OCI-LY7 (cell line): ENCODE measurements at places on chromosomes 5 and 9.

- DNase-seq: no peak
These were observed 512 bp downstream of the GRIN3A start for GRCh38 chr9:101737705-101738565.

GRCh38 chr5:97531549-97531948, 348.5 kb upstream of the RIOK2 start:
- no peak for DNase-seq

DNA sequence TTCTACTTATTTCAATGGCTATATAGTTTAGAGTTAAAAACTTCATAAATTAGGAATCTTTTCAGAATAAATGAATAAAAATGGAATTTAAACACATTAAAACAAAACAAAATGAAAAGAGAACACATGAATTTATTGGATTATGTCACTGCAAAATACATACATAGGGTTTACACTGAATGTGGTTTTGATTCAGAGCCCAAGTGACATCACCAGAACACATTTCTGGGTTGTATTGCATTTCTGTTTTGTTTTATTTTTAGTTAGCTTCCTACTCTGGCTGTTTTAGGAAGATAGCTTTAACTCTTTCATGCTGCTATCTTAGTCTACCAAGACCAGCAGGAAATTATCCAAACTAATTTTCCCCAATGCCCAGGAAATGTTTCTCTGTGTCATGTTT, 1935.0 kb downstream of the EFNA5 start:
- DNase-seq: no peak

GRCh38 chr5:167969998-167970397, 321.4 kb upstream of the WWC1 start:
- DNase-seq: no peak

- DNase-seq: no peak
These were observed 28.2 kb downstream of the MRPL36 start for GRCh38 chr5:1771149-1772065.

DNA sequence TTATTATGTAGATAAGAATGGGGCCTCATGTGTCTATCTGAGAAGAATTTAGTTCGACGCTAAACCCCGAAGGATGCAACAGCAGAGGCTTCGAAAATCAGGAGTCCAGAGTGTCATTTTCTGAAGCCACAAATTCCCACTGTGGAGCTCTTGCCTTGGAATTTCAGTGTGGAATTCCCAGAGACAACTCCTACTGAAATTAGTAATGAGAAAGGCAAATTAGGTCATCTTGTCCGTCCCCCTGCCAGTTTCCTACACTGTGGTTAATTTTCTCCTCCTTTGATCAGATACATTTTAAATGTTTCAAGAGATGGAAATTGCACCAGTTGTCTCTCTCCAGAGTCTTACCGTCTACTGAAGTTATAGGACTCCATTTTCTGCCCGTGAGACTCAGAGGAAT, 633.6 kb downstream of the BNC2 start:
- DNase-seq: no peak

DNA sequence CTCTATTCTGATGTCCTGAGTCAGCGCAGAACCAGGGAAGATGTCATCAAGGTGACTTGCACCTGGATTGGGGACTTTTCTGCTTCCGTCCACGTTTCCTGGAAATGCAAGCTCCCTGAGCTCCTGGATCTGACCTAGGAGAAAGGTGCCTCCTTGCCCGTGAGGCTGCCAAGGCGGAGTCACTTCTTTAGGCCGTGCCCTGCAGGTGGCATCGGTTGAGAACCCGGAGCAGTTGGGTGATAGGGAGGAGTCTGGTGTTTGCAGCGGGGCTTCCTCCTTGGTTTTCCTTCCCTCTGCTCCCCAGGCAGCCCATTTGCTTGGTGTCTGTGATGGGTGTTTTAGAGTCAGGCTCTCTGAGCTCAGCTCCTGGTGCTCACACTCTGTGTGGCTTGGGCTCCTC, 15.2 kb downstream of the NANS start:
- no peak for DNase-seq

DNA sequence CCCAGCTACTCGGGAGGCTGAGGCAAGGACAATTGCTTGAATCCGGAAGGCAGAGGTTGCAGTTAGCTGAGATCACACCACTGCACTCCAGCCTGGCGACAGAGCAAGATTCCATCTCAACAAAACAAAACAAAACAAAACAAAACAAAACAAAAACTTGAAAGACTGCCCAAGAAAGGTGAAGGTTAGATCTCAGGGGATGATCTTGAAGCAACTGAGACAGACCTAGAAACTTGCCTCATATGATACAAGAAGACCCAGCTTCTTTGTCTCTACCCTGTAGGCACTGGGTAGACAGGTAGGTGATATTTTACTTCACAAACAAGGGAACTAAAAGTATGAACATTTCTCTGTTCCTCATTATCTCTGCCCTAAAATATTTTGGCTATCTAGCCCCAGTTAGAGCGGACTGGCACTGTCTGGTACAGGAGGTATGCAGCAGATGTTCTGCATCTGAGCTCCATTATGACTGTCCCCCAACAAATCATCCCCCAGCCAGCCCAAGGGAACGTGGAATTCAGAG, 26.3 kb upstream of the SHOC1 start:
- DNase-seq: no peak

DNA sequence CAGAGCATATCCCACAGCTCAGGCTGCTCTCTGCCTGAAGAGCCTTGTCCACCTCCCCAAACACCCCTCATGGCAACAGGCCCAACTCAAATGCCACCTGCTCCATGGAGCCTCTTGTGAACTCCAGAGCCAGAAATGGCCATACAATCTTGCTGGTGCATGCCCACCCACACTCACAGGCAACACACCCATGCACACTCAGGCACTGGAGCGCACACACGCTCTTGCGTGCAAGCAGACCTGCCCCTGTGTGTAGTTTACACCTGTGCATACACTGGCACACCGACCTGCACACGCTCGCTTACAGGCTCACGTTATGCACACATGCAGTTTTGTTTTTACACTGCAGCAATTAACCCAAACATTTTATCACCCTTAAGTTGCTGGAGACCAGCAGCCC, 40.0 kb downstream of the HRH2 start:
- DNase-seq: no peak

- DNase-seq: no peak
These were observed 837.1 kb upstream of the C9orf72 start for GRCh38 chr9:28410411-28410810.

DNA sequence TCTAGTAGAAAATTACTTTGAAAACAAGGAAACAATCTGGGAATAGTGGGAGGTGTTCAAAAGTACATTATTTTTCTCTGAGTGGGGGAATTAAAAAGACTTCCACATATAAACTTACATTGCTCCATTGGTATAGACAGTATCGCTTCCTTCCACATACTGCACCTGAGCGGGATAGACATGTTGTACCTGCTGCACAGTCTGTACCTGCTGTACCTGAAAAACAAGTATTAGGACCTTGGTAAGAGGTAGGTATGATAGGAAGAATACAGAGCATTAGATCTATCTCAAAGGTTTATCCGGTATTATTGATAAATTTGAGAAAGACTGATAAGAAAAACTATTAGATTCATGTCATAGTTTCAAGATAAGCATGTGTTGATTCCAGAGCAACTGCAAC, 179.3 kb downstream of the RFX3 start:
- no peak for DNase-seq

- DNase-seq: peak; percentile 85
These were observed 422.9 kb downstream of the EBF1 start for GRCh38 chr5:158676642-158677469.

GRCh38 chr5:53114988-53115387, 5.4 kb upstream of the MOCS2 start:
- DNase-seq: no peak

GRCh38 chr5:79333852-79334557, 98.1 kb downstream of the JMY start:
- peak; percentile 5 for DNase-seq

DNA sequence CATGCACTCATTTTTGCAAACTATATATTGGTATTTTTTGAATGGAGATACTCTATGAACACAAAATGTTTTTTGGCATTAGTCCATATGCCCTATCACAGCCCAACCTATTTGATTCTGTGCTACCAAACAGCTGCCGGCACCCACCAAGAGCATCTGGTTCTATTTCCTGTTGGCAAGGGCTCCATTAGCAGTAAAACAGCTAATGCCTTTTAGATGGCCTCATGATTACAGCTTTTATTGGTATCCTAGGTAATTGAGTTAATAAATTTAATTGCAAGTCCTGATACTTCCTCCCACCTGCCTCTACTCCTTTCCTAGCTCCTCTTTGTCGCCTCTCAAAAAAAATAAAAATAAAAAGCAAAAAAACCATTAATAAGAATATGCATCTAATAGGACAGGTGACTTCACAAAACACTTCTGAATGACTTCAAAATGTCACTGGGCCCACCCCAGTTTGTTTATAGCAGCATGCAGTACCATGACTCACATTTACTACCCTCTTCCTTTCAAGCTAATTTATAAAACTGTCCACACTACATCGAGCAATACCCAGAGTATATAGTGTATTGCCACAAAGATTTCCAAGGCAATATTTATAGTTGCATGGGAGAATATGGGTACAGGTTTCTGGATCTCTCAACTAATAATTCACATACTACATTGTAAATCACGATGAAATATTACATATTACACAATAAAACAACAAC, 620.4 kb downstream of the SLCO4C1 start:
- DNase-seq: no peak

GRCh38 chr9:29866556-29866955, 2293.3 kb upstream of the C9orf72 start:
- DNase-seq: peak; percentile 2

DNA sequence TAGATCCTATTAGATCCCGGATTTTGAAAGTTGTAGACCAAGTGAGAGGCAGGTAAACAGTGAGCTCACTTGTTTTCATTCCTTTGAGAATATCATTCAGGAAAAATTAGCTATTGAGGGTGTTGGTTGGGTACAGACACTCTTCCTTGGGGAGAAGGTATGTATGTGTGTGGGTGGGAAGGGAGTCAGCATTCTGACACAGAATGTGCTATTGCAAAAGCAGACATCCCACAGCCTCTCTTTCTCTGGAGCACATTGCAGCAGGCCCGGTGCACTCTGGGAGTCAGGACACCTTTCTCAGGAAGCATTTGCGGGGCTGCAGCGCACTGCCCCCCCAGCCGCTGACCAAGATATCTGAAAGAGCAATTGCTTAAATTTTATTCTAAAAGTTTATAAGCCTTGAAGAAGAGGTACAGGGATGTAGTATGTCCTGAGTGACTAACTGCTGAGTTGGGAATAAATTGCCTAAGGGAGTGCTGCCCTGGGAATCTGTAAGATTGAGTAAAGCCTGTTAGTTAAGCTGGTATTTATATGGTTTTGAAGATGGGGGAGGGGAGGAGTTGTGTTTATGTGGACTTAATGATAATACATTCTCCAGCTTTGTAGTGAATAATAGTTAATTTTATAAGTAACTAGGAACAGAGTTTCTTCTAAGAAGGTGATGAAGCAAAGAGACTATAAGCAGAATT, 5.2 kb downstream of the TNFAIP8 start:
- no peak for DNase-seq

DNA sequence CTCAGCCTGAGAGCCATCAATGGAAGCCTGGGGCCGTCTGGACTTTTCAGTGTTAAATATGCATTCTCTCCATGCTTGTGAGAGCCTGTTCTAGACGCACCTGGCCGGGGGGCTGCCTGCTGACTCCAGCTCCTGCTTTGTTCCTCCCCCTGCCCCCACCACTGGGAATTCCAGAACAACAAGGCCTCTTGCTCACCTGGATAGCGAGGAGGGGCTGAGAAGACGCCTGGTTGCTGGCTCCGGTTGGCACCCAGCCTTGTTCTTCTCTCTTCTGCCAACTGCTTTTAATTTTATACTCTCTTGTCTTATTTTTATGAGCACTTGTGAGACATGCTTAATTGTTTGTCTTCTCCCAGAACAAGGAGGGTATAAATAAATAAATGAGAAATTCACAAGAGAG, 15.0 kb upstream of the RAPGEF1 start:
- no peak for DNase-seq

DNA sequence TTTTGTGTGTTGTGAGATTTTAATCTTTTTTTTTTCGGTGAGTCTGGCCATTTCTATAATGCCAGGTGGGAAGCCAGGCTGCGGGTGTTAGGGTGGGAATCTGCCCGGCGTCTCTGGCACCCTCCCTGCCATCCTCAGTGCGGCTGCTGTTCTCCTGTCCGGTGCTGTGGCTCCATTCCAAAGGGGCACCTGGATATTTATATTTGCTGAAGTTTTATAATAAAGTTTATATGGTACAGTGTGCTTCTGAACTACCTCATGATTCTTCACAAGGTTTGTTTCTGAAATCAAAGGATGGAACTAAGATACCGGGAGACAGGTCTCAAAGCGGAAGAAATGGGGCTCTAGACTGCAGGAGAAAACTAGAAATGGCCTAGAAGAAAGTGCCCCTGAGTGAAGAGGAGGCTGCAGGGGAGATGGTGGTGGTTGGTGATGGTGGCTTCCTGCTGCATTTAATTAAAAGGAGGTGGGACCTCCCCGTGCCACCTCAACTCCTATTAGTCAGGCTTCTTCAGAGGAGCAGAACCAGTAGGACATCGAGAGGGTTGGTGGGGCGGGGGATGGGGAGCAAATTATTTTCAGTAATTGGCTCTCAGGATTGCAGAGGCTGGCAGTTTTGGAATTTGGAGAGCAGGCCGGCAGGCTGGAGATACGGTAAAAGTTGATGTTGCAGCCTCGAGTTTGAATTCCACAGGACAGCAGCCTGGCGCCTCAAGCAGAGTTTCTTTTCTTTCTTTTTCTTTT, 102.2 kb upstream of the ICE1 start:
- DNase-seq: no peak

DNA sequence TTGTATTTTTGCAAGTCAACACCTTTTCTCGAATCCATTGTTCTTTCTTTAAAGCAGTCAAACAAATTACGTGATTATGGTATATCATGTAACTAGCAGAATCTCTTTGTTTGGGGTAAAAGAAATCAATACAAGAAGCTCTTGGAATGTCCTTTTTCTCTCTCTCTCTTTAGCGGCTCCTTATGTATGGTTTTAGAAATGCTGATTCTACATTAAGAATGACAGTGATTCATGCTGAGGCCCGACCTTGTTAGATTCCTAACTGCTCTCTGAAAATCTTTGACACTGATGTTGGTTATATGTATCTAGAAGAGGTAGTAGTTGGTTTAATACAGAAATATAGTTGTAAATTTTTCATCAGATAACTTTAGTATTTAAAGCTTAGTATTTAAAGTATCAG, 76.4 kb downstream of the SNX24 start:
- DNase-seq: no peak

DNA sequence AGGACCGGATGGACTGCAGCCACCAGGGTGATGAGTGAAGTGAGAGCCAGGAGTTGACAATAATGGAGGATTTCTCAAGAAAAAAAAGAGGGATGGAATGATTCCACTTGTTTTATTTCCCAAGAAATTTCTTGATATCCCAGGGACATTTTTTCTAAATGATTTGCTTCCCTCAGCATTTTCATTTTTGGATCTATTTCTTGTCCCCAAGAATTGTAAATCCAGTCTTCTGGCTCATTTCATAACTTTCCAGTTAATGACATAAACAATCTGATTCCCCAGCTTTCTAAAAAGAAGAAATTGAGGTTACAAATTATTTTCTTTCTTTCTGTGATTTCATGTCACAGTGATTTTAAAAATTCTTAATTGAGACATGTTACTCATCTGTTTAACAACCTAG, 446.5 kb downstream of the PRR16 start:
- no peak for DNase-seq
